BJ (cell line): ENCODE measurements at places on chromosomes 3 and 15. TPM values are rescaled to one million over a fixed set of nuclear protein-coding genes. Genes with fewer than 3 reads are reported as not detected.

- DNase-seq: no peak
These were observed 114.3 kb downstream of the EEFSEC start for GRCh38 chr3:128267541-128267940.

CCDC80 gene
- polyA plus RNA-seq: 199 and 291 TPM in 2 replicates

GRCh38 chr15:68275165-68275746, 2.3 kb upstream of the FEM1B start:
- DNase-seq: no peak

GRCh38 chr3:16825617-16826204, 59.0 kb upstream of the PLCL2 start:
- DNase-seq: no peak

- no peak for DNase-seq
These were observed 129.8 kb downstream of the MEGF11 start for GRCh38 chr15:66123799-66124198.

GRCh38 chr3:12098400-12098799, 60.3 kb downstream of the TIMP4 start:
- DNase-seq: no peak

BNC1 gene
- polyA plus RNA-seq: 1.1 and 1.4 TPM in 2 replicates

DNA sequence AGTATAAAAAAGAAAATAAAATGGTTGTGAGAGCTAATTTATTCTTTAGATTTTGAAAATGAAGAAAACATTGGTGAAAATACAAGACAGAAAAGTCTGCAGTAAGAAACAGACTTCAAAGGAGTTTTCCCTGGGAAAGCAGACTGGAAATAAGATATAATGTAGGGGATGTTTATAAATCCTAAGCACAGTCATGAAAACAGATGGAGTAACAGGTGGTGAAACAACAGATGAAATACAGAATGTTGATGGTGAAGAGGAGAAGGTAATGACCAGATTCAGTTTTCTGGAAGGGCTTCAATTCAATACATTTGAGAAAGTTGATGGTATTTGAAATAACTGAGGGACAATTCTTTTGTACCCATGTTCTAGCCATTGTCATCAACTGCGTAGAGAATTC, 353.9 kb downstream of the CHL1 start:
- no peak for DNase-seq
